Spleen (tissue), 13 donors: ENCODE measurements at places on chromosomes 3 and 15. TPM values are rescaled to one million over a fixed set of nuclear protein-coding genes. Genes with fewer than 3 reads are reported as not detected.
A peak's percentile ranks its signal among the peaks of the same experiment; 100 is the strongest.

- no peak overlapping the region for H3K4me3 ChIP-seq
- H3K4me1 ChIP-seq, result no peaks in the 10 kb centered on the region
- DNase-seq, result no peak
These were observed 121.6 kb downstream of the EEFSEC start for GRCh38 chr3:128274837-128275236.

Gene GPR171
- 21.9 TPM for total RNA-seq

Gene AADAC
- not detected for total RNA-seq

Gene ECE2
- not detected for total RNA-seq

DNA sequence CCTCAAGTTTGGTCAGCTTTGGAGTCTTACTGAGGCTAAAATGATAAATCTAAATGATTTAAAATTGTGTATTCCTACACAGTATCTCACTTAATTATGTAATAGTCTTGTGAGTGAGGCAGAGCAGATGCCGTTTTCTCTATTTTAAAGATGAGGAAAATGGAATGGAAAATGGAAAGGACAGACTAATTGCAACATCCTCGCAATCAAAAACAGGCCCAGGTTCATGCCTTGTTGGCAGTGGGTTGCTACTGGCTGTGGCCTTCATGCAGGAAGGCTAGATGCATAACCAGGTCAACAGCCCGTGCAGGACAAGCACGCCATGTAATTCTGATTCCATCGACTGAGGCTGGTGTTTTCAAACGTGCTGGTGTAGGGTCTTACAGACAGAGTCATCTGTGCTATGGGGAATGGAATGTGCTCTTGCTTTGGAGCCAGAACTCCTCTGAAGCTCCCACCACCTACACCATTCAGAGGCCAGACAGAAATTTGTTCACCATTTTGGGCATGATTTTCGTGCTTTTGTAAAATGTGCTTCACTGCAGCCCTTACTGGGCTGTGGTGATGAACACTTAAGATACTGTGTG is 37.9 kb downstream of the MLH1 start:
- H3K4me1 ChIP-seq, result no peaks in the 10 kb centered on the region
- H3K27me3 ChIP-seq, result no peaks in the 10 kb centered on the region
- no peak overlapping the region for H3K27ac ChIP-seq
- peaks cover 11% of the 10 kb centered on the region for H3K36me3 ChIP-seq
- DNase-seq, result no peak

- H3K4me3 ChIP-seq, result no peak overlapping the region
- H3K27ac ChIP-seq, result no peak overlapping the region
- no peaks in the 10 kb centered on the region for H3K36me3 ChIP-seq
- no peak for DNase-seq
- H3K27me3 ChIP-seq, result no peaks in the 10 kb centered on the region
These were observed 7.3 kb downstream of the ILDR1 start for GRCh38 chr3:122014741-122015140.

GRCh38 chr3:146050691-146051090 is 110.3 kb downstream of the PLOD2 start:
- no peak overlapping the region for H3K4me3 ChIP-seq
- H3K36me3 ChIP-seq, result no peaks in the 10 kb centered on the region
- H3K4me1 ChIP-seq, result no peaks in the 10 kb centered on the region
- DNase-seq, result no peak
- H3K27ac ChIP-seq, result no peak overlapping the region
- H3K27me3 ChIP-seq, result no peaks in the 10 kb centered on the region

Gene IGSF10
- 3.5 TPM for total RNA-seq

DNA sequence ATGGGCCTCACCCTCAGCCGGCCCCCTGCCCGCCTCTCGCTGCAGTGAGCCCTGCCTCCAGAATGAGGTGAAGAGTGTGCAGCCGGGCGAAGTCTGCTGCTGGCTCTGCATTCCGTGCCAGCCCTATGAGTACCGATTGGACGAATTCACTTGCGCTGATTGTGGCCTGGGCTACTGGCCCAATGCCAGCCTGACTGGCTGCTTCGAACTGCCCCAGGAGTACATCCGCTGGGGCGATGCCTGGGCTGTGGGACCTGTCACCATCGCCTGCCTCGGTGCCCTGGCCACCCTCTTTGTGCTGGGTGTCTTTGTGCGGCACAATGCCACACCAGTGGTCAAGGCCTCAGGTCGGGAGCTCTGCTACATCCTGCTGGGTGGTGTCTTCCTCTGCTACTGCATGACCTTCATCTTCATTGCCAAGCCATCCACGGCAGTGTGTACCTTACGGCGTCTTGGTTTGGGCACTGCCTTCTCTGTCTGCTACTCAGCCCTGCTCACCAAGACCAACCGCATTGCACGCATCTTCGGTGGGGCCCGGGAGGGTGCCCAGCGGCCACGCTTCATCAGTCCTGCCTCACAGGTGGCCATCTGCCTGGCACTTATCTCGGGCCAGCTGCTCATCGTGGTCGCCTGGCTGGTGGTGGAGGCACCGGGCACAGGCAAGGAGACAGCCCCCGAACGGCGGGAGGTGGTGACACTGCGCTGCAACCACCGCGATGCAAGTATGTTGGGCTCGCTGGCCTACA is 8.5 kb downstream of the GRM2 start:
- no peak overlapping the region for H3K27ac ChIP-seq
- no peak overlapping the region for H3K4me3 ChIP-seq
- no peaks in the 10 kb centered on the region for H3K27me3 ChIP-seq
- no peak for DNase-seq

DNA sequence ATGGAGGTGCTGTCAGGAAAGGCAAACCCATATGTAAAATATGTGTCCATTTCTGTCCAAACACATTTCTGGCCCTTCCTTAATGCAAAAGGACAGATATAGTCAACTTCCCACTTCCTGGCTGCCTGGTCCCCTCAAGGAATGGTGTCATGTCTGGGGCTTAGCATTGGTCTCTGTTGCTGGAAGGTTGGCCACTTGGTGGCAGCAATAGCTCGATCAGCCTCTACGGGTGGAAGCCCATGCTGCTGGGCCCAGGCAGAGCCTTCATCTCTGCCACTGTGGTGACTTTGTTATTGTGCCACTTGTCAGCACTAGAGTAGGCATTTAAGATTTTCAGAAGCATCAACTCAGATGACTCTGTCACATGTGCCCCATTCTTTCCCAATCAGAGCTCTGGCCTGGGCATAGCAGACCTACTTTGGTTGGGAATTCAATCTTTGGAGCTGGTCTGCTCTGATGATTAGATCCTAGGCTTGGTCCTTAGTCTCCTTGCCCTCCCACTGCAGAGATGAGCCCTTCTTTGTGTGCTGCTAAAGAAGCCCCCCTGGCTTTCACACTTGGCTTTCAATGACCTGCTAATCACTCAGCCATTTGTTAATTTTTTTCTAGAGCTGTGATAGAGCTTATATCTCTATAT is 51.0 kb upstream of the SPSB4 start:
- DNase-seq, result no peak
- H3K36me3 ChIP-seq, result no peaks in the 10 kb centered on the region
- H3K4me3 ChIP-seq, result no peak overlapping the region
- no peaks in the 10 kb centered on the region for H3K4me1 ChIP-seq

GRCh38 chr3:117752984-117753717 is 1043.6 kb downstream of the TUSC7 start:
- H3K27me3 ChIP-seq, result no peaks in the 10 kb centered on the region
- H3K36me3 ChIP-seq, result no peaks in the 10 kb centered on the region
- no peak for DNase-seq
- no peak overlapping the region for H3K27ac ChIP-seq
- no peak overlapping the region for H3K4me3 ChIP-seq

DNA sequence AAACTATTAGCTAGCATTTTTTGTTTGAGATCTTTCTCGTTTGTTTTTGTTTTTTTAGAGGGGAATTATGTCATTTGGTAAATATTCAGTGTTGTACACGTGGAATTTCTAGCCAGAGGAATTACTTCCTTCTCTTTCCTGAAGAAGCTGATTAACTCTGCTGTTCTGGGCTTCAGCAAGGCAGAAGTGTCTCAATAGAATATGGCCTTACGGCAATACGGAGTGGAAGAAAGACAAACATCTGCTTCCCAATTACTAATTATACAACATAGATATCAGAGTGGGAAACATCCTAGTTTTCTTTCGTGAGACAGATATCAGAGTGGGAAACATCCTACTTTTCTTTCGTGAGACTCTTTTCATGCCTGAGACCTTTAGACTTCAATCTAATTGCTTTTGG is 11.9 kb downstream of the P3H2 start:
- DNase-seq, result no peak
- H3K36me3 ChIP-seq, result no peaks in the 10 kb centered on the region
- H3K4me1 ChIP-seq, result peaks cover 3% of the 10 kb centered on the region
- H3K27ac ChIP-seq, result peak overlapping the region; percentile 59
- no peaks in the 10 kb centered on the region for H3K27me3 ChIP-seq
- no peak overlapping the region for H3K4me3 ChIP-seq

Gene MFSD1
- total RNA-seq, result 129 TPM

Gene CFAP92
- 1.5 TPM for total RNA-seq

DNA sequence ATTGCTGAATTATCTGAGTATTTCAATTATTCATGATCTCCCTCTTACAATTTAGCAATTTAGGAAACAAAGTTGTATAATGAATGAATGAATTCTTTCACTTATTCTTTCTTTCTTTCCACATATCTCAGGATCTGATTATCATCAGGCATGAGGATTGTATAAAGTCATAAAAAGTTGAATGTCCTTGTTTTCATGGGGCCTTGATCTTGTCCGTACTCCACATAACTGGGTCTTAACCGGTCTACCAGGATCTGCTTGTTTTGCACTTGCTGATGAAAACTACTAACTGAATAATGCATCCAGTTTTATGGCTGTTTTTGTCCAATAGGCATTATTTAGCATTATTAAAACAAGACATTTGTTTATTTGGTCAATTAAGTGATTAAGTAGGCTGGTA is 12.6 kb downstream of the C3orf85 start:
- no peaks in the 10 kb centered on the region for H3K4me1 ChIP-seq
- DNase-seq, result no peak
- no peaks in the 10 kb centered on the region for H3K27me3 ChIP-seq
- H3K27ac ChIP-seq, result no peak overlapping the region
